ENCODE measurements at places on chromosomes 12 and 14.

DNA sequence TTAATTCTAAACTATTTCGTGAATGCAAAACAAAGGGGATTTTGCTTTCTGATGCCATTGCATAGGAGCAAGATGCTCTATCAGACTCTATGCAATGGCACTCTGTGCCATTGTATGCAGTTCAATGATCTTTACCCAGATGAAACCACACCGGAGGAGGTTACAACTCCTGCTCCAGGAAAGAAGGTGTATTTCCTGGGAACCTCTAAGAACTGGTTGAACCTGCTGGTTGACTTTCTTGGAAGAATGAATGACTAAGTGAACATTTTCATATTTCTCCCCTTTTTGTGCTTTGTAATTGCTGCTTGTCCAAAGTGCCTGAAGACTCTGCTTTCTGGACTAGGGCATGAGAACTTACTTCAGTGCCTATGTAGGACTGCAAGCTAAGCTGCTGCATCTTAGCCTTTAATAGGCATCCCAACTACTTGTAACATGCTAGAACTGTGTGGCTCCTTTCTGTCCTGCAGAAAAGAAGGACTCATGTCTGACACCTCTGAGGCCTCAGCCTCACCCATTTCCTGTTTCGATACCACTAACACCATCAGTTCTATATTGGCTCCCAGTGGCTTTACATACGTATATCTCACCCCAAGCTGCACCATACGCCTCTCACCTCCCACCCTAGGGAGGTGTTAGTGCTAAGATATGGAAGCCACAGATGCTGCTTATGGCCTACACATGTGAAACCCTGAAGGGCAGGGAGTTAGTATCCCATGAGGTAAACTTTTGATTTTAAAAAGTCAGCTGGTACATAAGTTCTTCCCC lies 193.5 kb upstream of the CNOT2 start:
- DNase-seq = no peak

GRCh38 chr12:38386205-38386985 lies 69.8 kb downstream of the ALG10B start:
- DNase-seq = no peak

- DNase-seq = no peak
Observed at GRCh38 chr12:75551477-75551876, 40.1 kb upstream of the KRR1 start.

- DNase-seq = no peak
Observed at GRCh38 chr12:54300225-54300731, 537 bp downstream of the NFE2 start.

DNA sequence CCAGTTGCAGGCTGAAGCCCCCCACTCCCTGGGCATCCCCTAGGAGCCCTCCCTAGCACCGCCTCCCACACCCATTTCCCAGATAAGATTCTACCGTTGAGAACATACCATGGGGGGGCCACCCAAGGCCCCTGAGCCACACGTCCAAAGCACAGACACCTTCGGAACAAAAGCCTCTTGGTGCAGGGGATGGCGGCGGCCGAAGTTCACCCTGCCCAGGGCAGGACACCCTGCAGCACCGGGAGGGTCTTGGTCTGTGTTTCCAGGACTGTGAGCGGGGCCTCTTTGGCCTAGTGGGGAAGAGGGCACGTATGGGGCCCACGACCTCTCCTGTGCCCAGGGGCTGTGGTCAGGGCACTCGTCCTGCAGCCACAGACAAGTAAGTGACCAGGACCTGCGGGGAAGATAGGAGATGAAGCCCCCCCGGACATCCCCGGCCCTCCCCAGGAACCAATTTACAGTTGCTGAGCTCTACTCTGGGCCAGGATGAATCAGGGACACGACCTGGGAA lies 154.3 kb upstream of the C14orf180 start:
- DNase-seq = no peak

DNA sequence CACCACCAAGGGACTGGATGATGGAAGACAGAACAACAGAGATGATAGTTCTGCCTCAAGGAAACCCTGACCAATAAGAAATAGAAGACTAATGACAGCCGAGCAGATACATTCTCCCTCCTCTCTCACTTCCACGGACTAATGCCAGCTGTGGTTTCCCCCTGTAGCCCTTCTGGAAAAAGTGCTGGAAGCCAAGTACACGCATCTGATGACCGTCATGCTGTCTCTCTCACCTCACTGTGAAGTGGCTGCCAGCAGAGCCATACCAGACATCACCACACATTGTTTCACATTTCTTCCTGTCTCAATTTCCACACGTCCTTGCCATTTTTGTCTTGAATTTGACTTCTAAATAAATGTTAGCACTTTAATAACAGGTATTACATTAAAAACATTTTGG lies 2.9 kb downstream of the TAS2R43 start:
- no peak for DNase-seq

DNA sequence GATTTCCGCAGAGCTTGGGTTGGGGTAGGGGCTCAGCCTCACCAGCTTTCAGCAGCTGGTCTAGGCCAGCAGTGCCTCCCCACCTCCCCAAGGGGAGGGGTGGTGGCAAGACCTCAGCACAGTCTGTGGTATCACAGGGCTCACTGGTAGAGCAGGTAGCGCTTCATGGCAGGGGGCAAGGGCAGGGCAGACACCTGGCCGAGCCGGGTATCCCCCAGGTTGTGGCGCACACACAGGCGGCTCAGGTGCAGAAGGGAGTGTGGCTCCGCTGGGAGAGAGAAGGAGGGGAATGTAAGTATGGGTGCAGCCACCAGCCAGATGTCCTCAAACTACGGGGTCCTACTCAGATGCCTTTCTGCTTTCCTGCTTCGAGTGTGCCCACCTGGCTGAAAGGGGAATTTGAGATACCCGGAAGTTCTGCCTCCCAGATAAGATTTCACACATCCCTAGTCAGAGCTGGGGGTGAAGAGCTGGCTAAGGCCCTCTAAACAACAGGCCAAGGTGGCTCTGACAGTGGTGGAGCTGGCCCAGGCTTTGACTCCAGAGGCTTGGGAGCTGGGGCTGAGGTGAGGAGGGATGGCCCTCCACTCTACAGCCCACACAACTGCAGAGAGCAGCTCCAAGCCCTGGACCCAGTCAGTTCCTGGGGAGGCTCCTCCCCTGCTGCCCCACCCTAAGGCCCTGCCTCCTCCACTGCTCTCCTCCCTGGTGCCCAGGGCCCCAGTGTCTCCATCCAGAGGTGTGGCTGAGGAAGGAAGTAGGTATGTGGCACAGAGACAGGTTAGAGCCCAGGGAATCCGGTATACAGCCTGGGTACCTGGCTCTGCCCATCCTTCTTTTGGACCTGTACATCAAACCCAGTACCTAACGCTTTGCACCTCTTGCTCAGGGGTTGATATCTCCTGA lies 1.8 kb downstream of the SPSB2 start:
- DNase-seq = peak; percentile 60

DNA sequence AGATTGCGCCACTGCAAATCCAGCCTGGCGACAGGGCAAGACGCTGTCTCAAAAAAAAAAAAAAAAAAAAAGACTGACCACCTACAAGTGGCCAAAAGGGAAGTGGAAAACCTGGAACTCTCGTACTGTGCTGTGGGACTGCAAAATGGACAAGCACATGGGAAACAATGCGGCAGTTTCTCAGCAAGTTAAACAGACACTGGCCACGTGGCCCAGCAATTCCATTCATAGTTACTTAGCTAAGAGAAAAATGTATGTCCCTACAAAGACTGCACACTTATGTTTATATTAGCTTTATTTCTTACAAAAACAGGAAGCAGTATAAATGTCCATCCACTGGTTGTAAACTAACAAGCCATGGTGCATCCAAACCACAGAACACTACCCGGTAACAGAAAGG lies 5.6 kb downstream of the CHFR start:
- no peak for DNase-seq

DNA sequence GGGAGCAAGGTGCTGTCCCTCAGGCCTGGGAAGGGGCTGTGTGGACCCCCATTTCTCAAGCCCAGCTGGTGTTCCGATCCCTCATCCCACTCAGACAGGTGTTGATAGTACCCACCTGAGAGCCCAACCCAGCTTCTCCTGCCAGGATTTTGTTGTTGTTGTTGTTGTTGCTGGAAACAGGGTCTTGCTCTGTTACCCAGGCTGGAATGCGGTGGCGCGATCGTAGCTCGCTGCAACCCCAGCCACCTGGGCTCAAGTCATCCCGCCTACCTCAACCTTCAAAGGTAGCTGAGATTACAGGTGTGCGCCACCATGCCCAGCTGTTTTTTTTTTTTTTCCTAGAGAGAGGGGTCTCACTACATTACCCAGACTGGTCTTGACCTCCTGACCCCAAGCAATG lies 209.9 kb downstream of the PHETA1 start:
- DNase-seq = no peak

DNA sequence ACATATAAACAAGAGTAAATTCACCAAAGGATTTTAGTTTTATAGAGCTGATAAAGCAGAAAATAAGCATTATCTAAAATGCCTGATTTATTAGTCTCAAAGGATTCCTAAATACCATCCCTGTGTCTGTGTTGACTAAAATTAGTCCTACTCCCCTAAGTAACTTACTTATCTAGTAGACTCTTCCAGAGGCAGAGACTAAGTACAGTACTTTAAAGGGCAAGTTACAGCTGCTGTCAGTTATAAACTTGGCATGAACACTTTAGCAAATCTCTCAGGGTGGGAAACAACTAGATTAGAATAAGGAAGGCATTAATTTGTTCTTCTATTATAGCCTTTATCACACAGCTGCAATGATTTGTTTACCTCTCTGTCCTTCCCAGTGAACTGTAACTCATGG lies 46.0 kb downstream of the ATP2B1 start:
- DNase-seq = no peak

GRCh38 chr12:116582610-116583009 lies 23.4 kb downstream of the MAP1LC3B2 start:
- DNase-seq = no peak

- DNase-seq = no peak
Observed at GRCh38 chr14:48275301-48275700, 599.9 kb upstream of the MDGA2 start.

DNA sequence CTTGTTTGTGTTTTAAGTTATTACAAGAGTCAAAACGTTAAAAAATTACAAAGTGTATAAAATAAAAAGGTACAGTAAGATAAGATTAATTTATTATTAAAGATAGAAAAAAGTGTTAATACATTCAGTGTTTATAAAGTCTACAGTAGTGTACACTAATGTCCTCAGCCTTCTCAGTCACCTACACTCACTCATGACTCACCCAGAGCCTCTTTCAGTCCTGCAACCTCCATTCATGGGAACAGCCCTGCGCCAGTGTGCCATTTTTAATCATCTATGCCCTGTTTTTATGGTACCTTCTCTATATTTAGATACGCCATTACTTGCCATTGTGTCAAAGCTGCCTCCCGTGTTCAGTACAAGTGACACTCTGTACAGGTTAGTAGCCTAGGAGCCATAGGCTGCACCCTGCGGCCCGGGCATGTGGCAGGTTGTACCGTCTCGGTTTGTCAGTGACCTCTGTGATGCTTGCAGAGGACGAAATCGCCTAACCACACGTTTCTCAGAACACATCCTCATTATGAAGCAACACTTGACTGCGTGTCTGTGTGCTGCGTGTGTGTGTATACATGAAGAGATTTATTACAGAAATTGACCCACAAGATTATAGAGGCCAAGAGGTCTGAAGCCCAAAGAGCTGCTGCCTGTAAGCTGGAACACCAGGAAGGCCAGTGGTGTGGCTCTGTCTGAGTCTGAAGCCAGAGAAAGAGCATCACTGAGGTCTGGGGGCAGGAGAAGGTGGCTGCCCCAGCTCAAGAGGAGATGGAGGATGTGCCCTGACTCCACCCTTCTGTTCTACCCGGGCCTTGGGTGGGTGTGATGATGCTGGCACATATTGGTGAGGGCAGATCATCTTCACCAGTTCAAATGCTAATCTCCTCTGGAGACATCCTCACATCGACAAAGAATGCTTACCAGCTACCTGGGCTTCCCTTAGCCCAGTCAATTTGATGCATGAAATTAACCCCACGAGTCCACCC lies 116.6 kb upstream of the C14orf180 start:
- DNase-seq = no peak

- DNase-seq = no peak
Observed at GRCh38 chr14:24066496-24067132, 4.7 kb upstream of the CPNE6 start.

DNA sequence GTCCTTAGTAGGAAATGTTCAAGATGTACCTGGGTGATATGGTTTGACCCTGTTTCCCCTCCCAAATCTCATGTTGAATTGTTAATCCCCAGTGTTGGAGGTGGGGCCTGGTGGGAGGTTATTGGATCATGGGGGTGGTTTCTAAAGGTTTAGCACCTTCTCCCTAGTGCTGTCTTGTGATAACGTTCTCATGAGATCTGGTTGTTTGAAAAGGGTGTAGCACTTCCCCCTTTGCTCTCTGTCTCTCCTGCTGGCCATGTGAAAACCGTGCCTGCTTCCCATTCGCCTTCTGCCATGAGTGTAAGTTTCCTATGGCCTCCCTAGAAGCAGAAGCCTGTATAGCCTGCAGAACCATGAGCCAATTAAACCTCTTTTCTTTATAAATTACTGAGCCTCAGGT lies 353.0 kb upstream of the SFSWAP start:
- DNase-seq = no peak

- no peak for DNase-seq
Observed at GRCh38 chr12:33251548-33251947, 188.1 kb downstream of the SYT10 start.

DNA sequence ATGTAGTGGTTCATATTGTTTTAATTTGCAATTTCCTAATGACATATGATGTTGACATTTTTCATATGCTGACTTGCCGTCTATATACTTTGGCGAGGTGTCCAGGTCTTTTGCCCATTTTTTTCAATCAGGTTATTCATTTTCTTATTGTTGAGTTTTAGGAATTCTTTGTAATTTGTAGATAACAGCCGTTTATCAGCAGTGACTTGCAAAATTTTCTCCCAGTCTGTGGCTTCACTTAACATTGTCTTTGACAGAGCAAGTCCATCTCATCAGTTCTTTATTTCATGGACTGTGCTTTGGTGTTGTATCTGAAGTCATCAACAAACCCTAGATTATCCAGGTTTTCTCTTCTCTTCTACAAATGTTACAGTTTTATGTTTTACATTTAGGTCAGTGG lies 12.6 kb upstream of the KLHDC2 start:
- no peak for DNase-seq

DNA sequence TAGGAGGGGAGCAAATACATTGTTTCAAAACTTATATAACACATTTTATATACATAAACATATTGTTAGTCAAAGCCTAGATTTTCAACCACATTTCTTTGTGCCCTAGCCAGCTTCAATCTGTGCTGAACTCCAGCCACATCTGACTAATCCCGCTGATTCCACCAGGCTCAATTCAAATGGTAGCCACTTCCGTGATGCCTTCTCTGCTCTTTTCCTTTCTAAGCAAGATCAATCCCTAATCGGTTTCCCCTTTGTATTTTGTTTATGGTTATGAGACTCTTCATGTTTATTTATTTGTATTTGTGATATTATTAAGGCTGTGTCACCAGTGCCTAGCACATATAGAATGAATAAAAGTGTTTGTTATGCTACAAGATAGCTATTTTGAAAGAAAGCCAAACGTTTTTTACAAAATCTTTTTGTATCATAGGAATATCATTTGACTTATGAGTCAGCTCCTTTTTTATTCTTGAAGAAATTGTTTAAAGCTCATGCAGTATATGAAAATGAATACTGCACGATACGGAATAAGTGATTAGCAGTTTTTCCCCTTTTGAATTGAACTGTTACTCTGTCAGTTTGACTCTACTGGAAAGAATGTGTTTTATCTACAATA lies 110.2 kb downstream of the PLEKHA5 start:
- DNase-seq = no peak

Measured in activated T-cell treated with anti-CD3 and anti-CD28 coated beads, Interleukin-2, amount 50 U/mL, for 24 hours (primary cell).